ENCODE measurements at places on chromosomes 4 and X. TPM values are rescaled to one million over a fixed set of nuclear protein-coding genes. Genes with fewer than 3 reads are reported as not detected.

Gene NKX3-2
- 1.7 TPM for total RNA-seq

DNA sequence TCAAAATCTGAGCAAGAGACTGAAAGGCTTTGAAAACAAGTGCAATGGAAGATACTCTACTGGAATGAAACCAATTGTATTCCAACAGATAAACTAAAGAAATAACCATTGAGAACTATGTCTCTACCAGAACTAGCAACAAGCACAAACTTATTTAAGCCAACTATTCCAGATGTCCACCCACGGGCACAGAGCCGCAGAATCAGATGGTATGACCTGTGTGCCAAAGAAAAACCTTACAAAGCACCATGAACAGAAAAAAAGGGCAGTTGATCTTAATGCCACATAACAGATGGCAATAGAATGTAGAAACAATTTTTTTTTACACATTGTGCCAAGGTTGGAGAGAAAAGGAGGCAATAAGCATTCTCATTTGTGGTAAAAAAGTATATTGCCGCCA is 269.3 kb upstream of the ADGRL3 start:
- no peak overlapping the region for H3K4me3 ChIP-seq
- H3K4me1 ChIP-seq: no peaks in the 10 kb centered on the region
- H3K27ac ChIP-seq: no peak overlapping the region

DNA sequence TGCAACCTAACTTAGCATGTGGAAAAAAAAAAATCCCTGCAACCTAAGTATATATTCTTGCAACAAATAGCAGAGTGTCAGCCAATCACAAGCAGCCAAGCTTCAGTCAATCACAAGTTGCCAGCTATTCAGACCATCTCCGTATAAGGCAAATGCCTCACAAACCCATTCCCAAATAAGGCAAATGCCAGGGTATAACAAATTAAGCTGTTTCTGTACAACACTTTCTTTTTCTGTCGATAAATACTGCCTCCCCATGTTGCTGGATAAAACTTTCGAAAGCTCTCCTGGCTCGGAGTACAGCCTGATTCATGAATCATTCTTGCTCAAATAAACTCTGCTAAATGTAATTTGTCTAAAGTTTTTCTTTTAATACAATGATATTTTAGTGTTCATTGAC is 460.7 kb upstream of the SMIM31 start:
- no peaks in the 10 kb centered on the region for H3K4me1 ChIP-seq
- no peak overlapping the region for H3K4me3 ChIP-seq
- H3K27ac ChIP-seq: no peak overlapping the region
- H3K36me3 ChIP-seq: no peaks in the 10 kb centered on the region
- no peaks in the 10 kb centered on the region for H3K27me3 ChIP-seq

Gene GAGE12E
- total RNA-seq: not detected

Gene GYPA
- total RNA-seq: 27.8 TPM

Gene RIBC1
- 0.57 TPM for total RNA-seq

DNA sequence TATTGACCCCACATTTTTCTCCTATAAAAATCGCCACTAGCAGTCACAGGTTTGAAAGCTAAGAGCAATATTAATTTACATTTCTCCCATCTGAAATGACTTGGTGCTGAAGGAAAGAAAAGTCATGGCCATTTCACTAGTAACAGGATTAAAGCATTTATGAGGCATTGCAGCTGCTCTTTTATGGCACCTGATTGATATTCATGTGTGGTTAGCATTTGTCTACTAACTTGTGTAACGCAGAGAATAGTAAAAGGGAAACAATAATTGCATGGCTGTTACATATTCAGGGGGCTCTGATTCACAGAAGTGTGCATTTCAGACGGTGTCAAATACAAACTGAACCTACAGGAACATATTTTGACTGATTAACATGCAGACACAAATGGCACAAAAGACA is 5.2 kb downstream of the PCDH19 start:
- peaks cover 11% of the 10 kb centered on the region for H3K4me1 ChIP-seq
- H3K4me3 ChIP-seq: no peak overlapping the region
- no peak overlapping the region for H3K27ac ChIP-seq

Gene PAGE4
- total RNA-seq: not detected

GRCh38 chrX:155745792-155746191 is 133.0 kb upstream of the TMLHE start:
- no peaks in the 10 kb centered on the region for H3K36me3 ChIP-seq
- no peak for DNase-seq
- no peaks in the 10 kb centered on the region for H3K27me3 ChIP-seq
- no peak overlapping the region for H3K27ac ChIP-seq

DNA sequence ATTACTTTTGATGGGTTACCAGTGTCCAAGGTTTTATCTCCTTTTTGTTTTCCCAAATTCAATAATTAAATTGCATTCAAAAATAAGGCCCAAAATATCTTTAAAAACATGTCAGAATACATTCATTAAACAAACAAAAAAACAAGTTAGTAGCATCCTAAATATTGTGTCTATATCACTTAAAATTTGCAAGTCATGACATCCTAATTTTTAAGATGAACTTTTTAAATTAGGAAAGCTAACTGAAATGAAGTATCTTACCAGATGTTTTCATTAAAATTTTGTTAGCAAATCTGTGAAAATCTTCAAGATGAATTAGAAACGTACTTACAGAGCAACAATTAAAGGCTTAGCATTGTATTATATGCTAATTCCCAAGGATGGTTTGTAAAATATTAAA is 962 bp upstream of the CFAP299 start:
- H3K4me1 ChIP-seq: peaks cover 17% of the 10 kb centered on the region
- no peak overlapping the region for H3K4me3 ChIP-seq
- peaks cover 77% of the 10 kb centered on the region for H3K27me3 ChIP-seq
- no peak overlapping the region for H3K27ac ChIP-seq

- H3K27ac ChIP-seq: no peak overlapping the region
- no peak overlapping the region for H3K4me3 ChIP-seq
- no peaks in the 10 kb centered on the region for H3K4me1 ChIP-seq
These were observed 317.5 kb downstream of the PPARGC1A start for GRCh38 chr4:23572382-23572781.

Gene ARX
- 0.26 TPM for total RNA-seq

DNA sequence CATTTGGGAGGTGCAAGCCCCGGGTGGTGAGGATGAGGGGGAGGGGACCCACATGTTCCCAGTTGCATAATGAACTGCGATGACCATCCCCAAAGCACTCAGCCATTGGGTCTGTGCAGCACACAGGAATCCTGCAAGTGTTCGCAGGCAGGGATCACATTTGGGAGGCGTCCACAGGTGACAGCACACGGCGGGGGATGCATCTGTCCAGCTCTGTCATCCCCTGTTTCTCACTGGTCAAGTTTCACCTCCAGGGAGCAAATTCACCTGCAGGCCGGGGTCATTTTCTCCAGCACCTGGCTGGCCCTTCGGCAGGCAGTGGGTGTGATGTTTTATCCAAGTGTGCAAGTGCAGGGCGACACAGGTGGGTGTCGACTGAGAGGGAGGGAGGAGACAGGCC is 33.3 kb upstream of the SORCS2 start:
- H3K36me3 ChIP-seq: no peaks in the 10 kb centered on the region
- no peak overlapping the region for H3K4me3 ChIP-seq
- peaks cover 5% of the 10 kb centered on the region for H3K4me1 ChIP-seq
- H3K27ac ChIP-seq: no peak overlapping the region
- peak; percentile 24 for DNase-seq

Gene NXF3
- 0.67 TPM for total RNA-seq

DNA sequence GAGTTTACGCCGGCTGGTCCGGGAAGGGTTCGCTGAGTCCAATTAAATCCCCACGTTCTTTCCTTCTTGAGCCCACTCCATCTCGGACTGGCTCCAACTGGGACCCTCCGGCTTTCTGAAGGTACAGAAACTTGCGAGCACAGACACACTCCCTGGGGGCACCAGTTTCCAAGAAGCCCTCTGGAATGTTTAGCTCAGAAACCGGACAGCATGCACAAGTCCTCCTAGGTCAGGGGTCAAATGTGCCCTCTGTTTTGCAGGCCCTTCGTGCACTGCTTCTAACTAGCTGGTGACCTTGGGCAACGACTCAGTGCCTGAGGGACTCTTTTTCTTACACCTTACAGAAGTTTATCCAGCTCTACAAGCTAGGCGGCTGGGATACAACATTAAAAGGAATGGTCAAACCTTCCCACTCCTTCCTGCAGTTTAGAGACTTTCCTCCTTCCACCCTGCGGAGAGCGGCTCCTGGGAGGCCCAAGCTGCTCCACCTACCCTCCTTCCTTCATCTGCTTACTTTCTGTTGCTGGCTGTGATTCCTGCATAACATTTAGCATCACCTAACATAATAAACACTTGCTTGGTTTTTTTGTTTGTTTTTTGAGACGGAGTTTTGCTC is 275.5 kb downstream of the BCOR start:
- no peak overlapping the region for H3K27ac ChIP-seq
- no peaks in the 10 kb centered on the region for H3K4me1 ChIP-seq
- H3K4me3 ChIP-seq: no peak overlapping the region
- no peaks in the 10 kb centered on the region for H3K36me3 ChIP-seq
- H3K27me3 ChIP-seq: peaks cover 18% of the 10 kb centered on the region

GRCh38 chr4:80286451-80286850 is 20.0 kb downstream of the FGF5 start:
- no peaks in the 10 kb centered on the region for H3K36me3 ChIP-seq
- H3K4me1 ChIP-seq: no peaks in the 10 kb centered on the region
- no peak overlapping the region for H3K4me3 ChIP-seq
- no peak overlapping the region for H3K27ac ChIP-seq
- DNase-seq: no peak

Gene EOLA1
- 22.4 TPM for total RNA-seq

GRCh38 chr4:38377195-38377594 is 286.8 kb upstream of the KLF3 start:
- no peak for DNase-seq
- H3K36me3 ChIP-seq: no peaks in the 10 kb centered on the region
- H3K27ac ChIP-seq: no peak overlapping the region
- H3K4me1 ChIP-seq: no peaks in the 10 kb centered on the region

DNA sequence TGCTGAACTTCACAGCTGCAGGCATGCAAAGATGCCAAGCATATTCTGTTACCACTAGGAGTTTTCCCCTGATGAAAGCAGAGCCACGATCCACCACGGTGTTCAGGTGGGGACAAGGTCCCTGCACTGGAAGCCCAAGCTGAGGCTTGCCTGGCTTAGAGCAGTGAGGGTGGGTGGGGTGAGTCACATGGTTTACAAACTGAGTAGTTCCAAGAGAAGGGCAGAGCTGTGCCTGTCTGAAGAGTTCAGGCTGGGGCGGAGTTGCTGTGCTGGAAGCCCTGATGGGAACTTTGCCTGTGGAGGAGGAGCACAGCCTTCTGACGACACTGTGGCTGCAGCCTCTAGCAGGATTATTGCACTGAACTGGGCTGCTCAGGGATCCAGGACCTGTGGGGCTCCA is 45.5 kb downstream of the FAM9B start:
- H3K4me3 ChIP-seq: no peak overlapping the region
- no peaks in the 10 kb centered on the region for H3K27me3 ChIP-seq
- H3K36me3 ChIP-seq: no peaks in the 10 kb centered on the region
- peak; percentile 60 for DNase-seq

GRCh38 chr4:165635381-165635780 is 237.7 kb upstream of the TLL1 start:
- no peaks in the 10 kb centered on the region for H3K4me1 ChIP-seq
- H3K4me3 ChIP-seq: no peak overlapping the region
- no peaks in the 10 kb centered on the region for H3K27me3 ChIP-seq
- no peak overlapping the region for H3K27ac ChIP-seq

- H3K4me3 ChIP-seq: no peak overlapping the region
- DNase-seq: no peak
- H3K27ac ChIP-seq: peak overlapping the region; percentile 24
- H3K4me1 ChIP-seq: no peaks in the 10 kb centered on the region
- no peaks in the 10 kb centered on the region for H3K36me3 ChIP-seq
- no peaks in the 10 kb centered on the region for H3K27me3 ChIP-seq
These were observed 168.4 kb upstream of the EDNRA start for GRCh38 chr4:147312376-147313046.

GRCh38 chr4:144183165-144183564 is 42.6 kb upstream of the GYPA start:
- no peak overlapping the region for H3K27ac ChIP-seq
- H3K36me3 ChIP-seq: no peaks in the 10 kb centered on the region
- H3K4me1 ChIP-seq: peaks cover 5% of the 10 kb centered on the region
- no peaks in the 10 kb centered on the region for H3K27me3 ChIP-seq
- H3K4me3 ChIP-seq: no peak overlapping the region
- DNase-seq: no peak

Gene CSAG3
- total RNA-seq: not detected

DNA sequence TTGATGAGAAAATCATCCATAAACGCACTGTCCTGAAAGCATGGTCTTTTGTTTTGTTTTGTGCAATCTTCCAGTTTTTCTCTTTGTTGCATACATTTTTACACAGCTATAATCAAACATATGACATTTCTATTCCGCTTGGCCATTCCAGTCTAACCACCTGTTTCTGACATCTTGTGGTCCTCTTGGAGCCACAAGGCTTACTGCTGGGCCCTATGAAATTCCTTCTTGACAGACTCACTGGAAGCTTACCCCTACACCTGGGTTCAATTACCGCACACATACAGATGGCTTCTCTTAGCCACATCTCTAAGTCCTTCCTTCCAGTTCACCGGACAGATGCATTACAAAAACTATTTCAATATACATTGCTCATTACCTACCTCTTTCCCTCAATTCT is 72.4 kb downstream of the PAPSS1 start:
- peaks cover 30% of the 10 kb centered on the region for H3K36me3 ChIP-seq
- no peaks in the 10 kb centered on the region for H3K4me1 ChIP-seq
- no peak for DNase-seq
- no peak overlapping the region for H3K4me3 ChIP-seq
- no peaks in the 10 kb centered on the region for H3K27me3 ChIP-seq

- H3K4me1 ChIP-seq: no peaks in the 10 kb centered on the region
- no peaks in the 10 kb centered on the region for H3K27me3 ChIP-seq
- no peak overlapping the region for H3K27ac ChIP-seq
- H3K4me3 ChIP-seq: no peak overlapping the region
These were observed 24.4 kb upstream of the SLC25A43 start for GRCh38 chrX:119374736-119375135.

Gene CXorf65
- 14.4 TPM for total RNA-seq

DNA sequence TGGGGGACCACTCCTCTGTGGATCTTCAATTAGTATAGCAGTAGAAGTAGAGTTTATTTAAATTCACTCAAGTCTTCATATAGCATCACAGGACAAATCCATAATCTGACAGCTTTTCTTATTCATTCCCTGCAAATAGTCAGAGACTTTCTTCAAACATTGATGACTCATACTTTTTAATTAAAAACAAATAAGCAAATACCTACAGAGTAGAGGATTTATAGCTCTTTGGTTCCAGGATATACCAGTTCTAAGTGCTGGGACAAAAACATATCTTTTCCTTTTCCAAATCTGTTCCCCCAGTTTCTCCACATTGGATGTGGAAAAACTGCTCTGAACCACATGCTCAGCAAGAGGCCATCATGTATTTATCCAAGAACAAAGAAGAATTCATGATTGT is 24.1 kb downstream of the EMCN start:
- H3K4me3 ChIP-seq: no peak overlapping the region
- no peaks in the 10 kb centered on the region for H3K27me3 ChIP-seq
- no peak overlapping the region for H3K27ac ChIP-seq
- no peak for DNase-seq

DNA sequence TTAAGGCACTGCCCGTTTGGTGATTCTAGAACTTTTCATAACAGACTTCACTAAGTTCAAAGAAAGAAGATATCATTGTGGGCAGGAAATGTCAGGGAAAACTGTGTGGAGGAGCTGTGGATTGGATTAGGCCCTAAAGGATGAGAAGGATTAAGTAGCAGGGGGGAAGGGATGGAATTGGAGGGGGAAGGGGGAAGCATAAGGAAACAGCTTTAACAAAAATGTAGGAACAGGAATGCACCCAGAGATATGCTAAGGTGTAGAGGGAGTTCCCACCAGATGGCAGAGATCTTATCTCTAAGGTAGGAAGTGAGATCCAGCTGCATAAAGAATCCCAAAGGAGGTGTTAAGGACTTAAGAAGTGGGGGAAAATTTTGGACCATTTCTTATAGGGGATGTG is 114.5 kb downstream of the LARP7 start:
- H3K27me3 ChIP-seq: no peaks in the 10 kb centered on the region
- no peak for DNase-seq
- H3K4me1 ChIP-seq: no peaks in the 10 kb centered on the region

Measured in spleen (tissue), 13 donors.